ENCODE measurements at places on chromosomes 7 and 10.
A peak's percentile ranks its signal among the peaks of the same experiment; 100 is the strongest.

DNA sequence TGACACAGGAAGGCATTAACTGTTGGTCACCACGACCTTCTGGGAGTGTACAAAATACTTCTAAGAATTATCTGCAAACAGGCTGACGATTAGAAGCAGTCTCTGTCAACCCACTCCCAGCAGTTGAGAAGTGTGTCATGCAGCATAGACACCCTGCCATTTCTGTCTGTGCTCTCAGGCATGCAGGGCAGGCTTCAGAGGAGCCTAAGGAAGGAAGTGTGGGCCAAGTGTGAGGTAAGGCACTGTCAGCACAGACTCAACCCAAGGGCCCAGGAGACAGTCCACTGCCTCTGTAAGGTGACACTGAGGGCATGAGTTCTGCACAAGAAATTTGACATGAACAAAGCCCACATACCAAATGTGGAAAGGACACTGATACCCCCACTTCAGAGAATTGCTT is 109.0 kb upstream of the VIPR2 start:
- DNase-seq, result no peak

DNA sequence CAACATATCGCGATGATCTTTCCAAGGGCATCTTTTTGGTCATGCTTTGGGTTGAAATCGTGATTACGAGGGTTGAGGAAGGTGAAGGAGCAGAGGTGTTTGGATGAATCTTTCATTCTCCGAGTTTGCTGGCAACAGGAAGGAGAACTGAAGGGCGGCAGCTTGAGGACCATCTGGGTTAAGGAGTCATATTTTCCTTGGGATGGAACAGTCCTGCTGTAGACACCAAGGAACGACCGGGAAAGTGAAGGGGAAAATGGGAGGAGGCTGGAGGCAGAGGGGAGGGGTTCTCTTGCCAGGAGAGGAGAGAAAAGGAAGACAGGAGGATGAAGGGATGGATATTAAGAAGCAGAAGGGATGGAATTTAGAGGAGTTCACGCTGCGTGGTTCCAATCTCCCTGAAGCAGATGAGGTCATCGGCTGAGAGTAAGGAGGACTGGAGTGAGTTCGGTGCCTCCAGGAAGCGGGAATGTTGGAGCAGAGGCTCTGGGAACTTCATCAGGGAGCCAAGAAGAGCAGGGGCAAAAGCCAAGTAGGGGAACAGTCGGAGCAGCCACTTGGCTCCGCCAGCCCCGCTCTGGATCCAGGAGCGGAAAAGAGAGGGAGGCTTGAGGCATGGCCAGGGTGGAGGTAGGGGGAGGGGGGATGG is 116.6 kb upstream of the GALNT17 start:
- no peak for DNase-seq

- no peak for DNase-seq
These were observed 22.2 kb downstream of the PLA2G12B start for GRCh38 chr10:72932259-72933015.

DNA sequence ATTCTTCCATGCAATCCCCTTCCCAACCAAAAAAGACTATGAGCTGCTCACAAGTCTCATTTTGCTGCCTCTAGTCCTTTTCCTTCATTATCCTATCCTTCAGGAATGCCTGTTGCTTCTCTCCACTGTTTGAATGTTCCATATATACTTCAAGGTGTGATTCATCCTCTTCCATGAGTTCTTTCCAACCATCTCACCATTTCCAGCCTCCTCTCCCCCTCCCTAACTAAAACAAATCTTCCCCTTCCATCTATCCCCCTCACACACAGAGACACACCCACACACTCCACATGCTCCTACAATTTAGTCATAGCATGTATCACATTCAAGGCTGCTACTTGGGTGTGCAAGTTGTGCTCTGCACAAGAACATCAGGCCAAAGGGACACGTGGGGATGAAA is 254.3 kb downstream of the DYNC1I1 start:
- DNase-seq, result no peak

- DNase-seq, result no peak
These were observed 187.2 kb downstream of the POU6F2 start for GRCh38 chr7:39164887-39165286.

- DNase-seq, result peak; percentile 86
These were observed at the start of gene ANXA11 for GRCh38 chr10:80205477-80206276. Gene ANXA11 (minus strand): TSS chr10:80205537. CDS start chr10:80172861, 32,676 bp downstream.

- DNase-seq, result no peak
These were observed 160.4 kb downstream of the SKAP2 start for GRCh38 chr7:26704036-26704435.

GRCh38 chr7:95491634-95492314 is 6.0 kb downstream of the ASB4 start:
- no peak for DNase-seq

DNA sequence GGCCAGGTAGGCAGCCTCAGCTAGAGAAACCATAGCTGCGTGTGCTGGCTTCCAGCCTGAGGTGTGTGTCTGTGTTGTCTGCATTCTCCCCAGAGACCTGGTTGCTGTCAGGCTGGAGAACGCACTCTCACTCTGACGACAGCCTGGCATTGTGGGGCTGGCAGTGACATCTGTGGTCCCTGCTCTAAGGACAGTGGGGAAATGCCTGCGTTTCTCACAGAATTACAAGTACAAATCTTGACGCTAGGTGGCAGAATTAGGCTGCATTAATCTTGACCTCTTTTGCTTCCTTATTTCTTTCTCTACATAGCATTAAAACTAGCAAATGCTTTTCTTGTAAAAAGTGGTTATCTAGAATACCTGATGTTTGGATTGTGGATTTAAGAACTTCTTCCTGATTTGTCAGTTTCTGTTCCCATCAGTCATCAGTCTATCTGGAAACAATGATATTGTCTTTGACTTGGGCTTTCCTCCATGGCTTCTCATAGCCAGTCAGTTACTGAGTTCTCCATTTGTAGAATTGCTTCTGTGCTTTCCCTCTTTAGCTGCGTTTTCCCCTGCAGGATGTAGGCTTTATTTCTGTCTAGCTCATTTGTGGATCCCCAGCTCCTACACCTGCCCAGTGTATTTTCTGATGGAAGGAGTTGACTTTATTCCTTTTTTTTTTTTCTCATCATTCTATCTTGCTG is 86.0 kb downstream of the FANK1 start:
- peak; percentile 31 for DNase-seq

DNA sequence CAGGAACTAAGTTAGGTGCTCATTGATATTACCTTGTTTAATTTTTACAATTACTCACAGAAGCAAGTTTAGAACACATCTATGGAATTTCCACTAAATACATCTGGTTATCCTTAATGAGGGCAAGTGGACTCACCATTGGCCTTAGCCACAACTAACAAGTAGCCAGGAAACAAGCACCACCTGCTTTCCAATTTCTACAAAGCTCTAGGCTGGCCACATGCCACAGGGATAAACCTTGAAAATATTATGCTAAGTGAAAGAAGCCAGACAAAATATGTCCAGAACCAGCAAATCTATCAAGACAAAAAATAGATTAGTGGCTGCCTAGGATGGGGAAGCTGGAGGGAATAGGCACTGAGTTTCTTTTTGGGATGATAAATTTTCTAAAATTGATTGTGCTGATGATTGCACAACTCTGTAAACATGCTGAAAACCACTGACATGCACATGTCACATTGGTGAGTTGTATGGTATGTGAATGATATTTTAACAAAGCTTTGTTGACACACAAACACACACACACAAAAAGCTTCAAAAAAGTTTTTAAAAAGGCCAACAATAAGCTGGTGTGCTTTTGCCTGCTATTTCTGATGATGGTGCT is 179.4 kb downstream of the CPEB3 start:
- DNase-seq, result no peak

GRCh38 chr7:159197066-159197975 is 52.7 kb upstream of the VIPR2 start:
- DNase-seq, result peak; percentile 47

GRCh38 chr7:152911922-152912321 is 152.4 kb downstream of the ACTR3B start:
- no peak for DNase-seq

- peak; percentile 13 for DNase-seq
These were observed 959 bp downstream of the PVRIG start for GRCh38 chr7:100220586-100221230.

DNA sequence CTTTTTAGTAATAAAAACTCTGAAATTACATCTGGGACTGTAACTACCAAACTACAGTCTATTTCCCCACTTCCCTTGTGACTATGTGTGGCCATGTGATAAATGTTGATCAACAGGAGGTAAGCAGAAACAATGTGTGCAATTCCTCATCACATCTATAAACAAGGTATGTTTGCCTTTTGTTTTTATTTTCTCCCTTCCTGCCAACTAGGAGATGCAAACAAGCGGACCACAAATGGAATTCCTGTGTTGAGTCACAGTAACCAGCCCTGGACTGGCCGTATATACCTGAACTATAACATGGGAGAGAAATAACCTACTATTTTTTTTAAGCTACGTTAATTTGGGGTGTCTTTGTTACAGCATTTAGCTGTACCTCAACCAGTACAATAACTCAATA is 52.5 kb downstream of the SCRN1 start:
- DNase-seq, result no peak

- DNase-seq, result no peak
These were observed 67.6 kb upstream of the C1GALT1 start for GRCh38 chr7:7114575-7115291.

- DNase-seq, result no peak
These were observed 59.3 kb downstream of the DLG5 start for GRCh38 chr10:77867124-77867719.

- no peak for DNase-seq
These were observed 5.8 kb downstream of the ANTXRL start for GRCh38 chr10:46292573-46293023.

DNA sequence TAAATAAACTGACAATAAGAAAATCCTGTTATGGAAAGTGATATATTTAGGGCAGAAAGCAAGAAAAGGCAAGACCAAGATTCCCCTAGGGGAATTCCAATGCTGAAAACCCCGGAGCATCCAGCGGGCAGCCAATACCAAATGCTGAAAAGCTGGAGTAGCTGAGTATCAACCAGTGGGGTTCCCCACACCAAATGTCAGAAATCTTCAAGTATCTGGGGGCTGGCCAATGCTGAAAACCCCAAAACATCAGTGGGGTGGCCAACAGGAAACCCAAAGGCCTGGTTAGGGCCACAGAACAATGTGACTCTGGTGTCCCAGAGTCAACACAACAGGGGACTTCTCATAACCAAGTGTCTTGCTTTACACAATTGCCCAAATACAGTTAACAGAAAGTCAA is 271.8 kb upstream of the CACNA2D1 start:
- DNase-seq, result no peak

- DNase-seq, result no peak
These were observed 18.7 kb downstream of the FAM25A start for GRCh38 chr10:87038786-87039185.

- no peak for DNase-seq
These were observed 189.0 kb downstream of the GALNT17 start for GRCh38 chr7:71320916-71321315.

DNA sequence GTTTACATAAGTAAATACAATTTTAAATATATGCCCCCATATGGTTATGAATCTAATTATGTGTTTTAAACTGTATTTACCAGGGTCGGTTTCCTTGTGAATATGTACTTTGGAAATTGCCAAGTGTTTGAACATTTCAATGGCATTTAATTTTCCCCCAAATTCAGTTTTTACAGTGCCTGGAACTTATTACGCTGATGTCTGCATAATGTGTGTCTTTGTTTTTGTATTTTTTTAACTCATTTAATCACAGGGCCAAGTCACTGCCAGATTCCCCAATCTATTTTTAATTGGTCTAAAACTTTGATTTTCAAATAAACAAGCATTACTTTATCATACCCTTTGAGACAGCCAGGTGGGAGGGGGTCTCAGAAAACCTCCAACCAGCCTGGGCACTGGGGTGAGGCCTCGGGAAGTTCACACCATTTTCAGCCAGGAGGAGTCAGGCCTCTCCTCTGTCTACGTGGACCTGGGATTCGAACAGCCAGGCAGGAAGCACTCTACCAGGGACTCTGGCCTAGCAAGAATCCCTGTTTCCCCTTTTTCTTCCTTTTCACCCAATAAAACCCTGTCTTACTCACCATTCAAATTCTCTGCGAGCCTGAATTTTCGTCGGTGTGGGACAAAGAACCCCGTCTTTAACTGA is 151.5 kb upstream of the COL1A2 start:
- no peak for DNase-seq

- no peak for DNase-seq
These were observed 33.0 kb downstream of the TMEM106B start for GRCh38 chr7:12244129-12244528.

DNA sequence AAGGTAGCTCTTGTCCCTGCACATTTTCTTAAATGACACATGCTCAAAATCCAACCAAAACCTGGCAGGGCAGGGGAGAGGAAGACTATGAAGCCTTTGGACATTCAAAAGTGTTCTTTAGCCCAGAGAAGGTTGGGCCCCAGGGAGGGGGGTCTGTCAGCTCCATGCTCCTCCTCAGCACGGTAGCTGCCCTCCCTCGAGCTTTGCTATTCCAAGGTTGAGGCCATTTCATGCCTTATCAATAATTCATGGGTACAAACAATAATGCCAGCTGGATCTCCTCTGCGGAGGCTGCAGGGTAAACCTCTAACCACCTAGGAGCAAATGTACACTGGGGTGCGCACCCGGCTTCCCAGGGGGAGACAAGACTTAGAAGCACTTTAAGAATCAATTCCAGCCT is 61.5 kb downstream of the SLIT1 start:
- DNase-seq, result no peak
